NCI-H1417 (cell line): ENCODE measurements at places on chromosomes 2 and 18.

DNA sequence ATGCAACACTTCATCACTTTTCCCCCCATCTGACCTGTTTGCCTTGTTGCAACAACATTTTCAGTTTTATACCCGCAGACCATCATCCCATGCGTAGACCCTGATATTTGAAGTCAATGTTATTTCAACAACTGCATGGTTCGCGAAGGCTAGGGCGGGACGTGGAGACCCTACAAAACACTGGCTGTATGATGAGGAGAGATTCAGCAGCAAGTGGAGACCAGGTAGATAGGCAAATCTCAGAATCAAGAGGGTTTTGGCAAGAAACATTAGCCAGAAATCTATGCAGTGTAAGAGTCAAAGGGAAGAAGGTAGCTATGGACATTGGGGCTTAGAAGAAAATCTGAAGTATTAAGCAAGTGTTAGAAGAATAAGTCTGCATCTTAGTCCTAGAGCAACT, 42.4 kb upstream of the SPAG16 start:
- DNase-seq = no peak

GRCh38 chr2:159551806-159552205, 64.5 kb downstream of the BAZ2B start:
- no peak for DNase-seq

DNA sequence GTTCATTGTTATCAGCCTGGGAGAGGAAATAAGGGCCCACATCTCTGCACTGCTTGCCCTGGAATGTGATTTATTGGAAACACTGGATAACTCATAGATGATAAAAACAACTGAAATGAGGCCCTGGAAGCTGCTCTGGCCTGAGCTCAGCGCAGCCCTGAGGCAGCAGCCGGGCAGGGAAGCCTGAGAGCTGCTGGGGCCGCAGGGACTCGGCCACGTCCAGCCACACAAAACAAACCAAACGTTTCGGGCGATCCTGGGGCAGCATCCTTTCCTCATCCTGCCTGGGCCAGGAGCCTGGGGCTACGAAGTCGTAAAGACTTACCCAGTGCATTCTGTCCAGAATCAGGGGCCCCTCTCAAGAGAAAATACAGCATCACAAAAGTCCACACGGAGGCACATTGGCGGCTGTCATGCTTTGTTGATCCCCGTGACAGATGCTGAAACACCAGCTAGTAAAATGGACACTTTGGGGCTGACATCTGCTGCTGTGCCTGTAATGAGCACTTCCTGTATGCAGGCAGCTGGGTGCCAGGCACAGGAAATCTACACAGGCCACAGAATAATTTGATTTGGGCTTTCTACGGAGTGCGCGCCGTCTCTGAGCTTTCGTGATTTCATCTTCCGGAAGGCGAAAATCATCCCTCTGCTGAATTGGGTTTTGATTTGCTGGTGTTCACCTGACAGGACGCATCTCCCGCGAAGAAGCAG, 250.6 kb downstream of the EIPR1 start:
- peak; percentile 60 for DNase-seq

- DNase-seq = no peak
These were observed 145.4 kb upstream of the TWIST2 start for GRCh38 chr2:238702276-238703052.

GRCh38 chr2:167380094-167380493, 491.8 kb downstream of the XIRP2 start:
- DNase-seq = no peak

- no peak for DNase-seq
These were observed 49.2 kb downstream of the BCL2L11 start for GRCh38 chr2:111169924-111170323.

DNA sequence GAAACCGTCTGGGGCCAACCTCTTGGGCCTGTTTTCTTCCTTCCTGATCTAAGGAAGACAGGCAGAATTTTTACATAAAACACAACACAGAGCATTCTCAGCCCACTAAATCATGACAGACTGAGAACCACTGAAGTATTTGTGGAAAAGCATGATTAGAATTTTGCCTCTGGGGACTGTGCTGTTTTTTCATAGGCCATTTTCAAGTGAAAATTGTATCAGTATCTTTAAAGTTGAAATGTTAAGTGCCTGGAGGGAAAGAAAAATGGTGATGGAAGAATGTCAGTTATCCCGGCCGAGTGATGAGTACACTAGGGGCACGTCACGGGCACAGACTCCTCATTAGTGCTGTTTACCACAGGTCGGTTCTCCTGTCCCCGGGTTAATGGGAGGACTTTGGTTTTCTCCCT, 36.9 kb downstream of the EHD3 start:
- no peak for DNase-seq

DNA sequence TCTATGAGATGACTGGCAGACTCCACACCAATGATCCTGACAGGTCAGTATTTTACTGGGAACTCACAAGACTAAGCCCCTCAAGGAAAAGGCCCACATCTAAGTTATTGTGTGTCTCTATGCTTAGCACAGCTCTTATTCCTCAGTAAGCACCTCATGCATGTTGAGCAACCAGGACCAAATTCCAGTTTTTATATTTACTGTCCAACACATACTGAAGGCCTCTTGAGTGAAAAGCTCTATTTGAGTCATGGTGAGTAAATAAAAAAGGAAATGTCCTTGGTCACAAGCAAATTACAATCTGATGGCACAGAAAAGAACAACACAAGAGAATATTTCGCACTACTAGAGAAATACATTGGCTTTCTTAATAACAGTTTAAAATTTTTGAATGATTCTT, 87.9 kb upstream of the ETAA1 start:
- DNase-seq = no peak

DNA sequence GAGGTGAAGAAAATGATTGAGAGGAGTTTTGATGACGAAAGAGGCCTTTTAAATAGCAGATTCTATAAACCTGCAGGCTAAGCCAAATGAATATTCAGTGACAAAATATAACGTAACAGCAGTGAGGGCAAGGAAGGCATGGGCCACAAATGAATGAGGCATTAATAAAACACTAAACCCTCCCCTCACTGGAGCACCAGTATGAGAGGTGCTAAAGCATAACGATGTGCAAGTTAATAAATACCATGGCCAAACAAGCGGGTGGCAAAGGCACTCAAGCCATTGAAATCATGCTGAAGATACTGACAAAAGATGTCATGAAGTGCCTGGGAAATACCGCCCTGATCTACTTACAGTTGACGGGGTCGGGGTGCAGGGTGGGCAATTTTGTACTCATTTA, 30.2 kb upstream of the LONRF2 start:
- no peak for DNase-seq

- no peak for DNase-seq
These were observed 333.7 kb downstream of the CYP26B1 start for GRCh38 chr2:71813807-71814470.

DNA sequence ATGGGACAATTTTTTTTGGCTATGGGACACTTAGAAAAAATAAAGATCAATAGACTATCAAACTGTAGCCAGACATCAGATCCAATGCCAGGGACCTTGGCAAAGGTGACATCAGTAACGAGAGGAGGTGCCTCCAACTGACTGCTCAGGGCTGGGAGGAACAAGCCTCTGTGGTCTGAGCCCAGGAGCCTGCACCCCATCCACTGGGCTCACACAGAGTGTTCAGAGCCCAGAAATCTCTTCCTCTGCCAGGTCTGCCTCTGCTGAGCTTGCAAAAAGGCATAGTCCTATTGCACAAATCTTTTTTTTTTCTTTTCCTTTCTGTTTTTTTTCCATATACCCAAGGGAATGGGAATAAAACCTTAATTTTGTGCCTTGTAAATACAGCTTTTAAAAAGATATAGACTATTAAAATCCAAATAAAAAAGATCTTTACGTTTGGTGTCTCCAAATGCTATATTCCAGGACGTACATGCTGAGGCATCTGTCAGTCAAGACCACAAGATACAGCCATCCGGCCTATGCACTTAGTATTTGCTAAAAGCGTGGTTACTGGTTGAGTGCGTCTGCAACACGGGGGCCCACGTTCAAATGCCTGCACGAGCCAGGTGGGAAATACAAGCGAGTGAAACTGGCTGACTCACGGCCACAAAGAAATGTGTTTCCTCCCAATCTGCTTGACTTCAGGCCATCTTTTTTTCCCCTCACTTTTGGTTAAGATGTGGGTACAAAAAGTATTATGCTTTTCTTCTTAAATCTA, 7.8 kb upstream of the ARHGAP25 start:
- DNase-seq = no peak

DNA sequence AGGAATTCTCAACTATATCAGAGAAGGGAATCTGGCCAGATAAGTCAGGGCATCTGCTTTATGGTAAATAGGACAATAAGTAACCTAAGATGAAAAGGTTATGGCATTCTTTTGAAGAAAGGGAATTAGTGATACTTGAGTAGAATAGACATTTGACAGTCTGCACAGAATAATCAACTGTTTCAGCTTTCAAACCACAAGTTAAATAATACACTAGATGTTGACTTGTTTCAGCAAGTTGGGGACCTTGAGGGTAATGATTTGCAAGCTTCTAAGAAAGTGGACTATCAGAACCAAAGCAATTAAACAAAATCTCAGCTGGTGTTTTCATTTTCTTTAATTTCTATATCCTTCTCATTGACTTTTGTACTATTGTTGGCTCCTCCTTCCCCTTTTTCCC, 54.5 kb downstream of the SLC39A10 start:
- DNase-seq = no peak

DNA sequence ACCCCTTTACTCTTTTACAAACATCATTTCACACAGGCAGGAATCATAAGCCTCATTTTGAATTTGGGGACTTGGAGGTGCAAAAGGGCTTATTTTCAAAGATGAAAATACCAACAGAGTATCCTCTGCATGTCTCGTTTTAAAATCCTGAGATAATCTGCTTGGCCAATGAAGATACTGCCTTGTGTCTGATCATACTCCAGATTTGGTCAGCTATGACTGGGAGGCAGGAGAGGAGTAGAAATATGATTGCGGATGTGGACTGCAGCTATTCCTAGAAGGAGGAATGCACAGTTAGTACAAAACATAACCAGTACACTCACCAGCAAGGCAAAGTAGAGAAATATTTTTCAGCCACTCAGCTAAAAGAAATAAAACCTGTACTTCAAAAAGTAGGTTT, 342.3 kb downstream of the RPRM start:
- no peak for DNase-seq

DNA sequence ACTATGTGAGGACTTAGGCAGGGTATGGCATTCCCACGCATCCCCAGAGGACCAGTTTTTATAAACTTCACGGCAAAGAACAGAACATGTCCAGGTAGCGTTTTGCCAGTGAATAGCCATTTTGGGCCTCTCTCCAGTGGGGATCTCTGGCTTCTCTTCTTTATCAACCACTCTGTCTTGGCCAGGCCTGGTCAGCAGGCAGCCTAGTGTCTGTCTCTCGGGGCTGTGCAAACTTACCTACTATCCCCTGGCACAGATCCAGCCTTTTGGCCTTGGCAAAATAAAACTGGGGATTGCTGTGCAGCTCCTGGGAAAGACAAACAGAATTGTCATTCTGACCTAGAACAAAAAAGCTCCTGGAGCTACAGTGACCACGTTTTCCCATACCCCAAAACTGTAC, 14.5 kb downstream of the CAPN14 start:
- no peak for DNase-seq

- DNase-seq = no peak
These were observed 17.0 kb upstream of the MAPRE2 start for GRCh38 chr18:35024196-35024595.

GRCh38 chr18:74493689-74494088, 2.5 kb upstream of the CNDP2 start:
- DNase-seq = peak; percentile 71

- peak; percentile 29 for DNase-seq
These were observed 153.4 kb upstream of the SOX11 start for GRCh38 chr2:5538772-5539171.

GRCh38 chr18:2237706-2238105, 333.6 kb downstream of the METTL4 start:
- no peak for DNase-seq

DNA sequence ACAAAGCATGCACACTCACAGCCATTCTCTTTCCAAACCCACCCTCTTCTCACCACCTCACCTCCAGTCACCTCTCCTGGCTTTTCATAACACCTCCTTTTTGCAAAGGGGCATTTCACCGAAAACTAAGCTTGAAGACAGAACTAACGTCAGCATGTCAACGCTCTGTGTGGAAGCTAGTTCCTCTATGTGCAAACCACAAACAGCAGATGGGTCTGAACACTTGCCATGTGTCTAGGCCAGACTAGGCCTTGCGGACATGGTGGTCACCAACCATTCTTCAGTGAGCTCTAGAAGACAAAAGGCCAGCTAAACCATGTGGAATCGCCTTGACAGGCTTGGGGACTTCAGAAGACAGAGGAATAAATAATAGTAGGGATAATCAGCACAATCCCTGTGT, 148.5 kb downstream of the TXNL1 start:
- DNase-seq = no peak

GRCh38 chr2:43763091-43763490, 10.7 kb upstream of the DYNC2LI1 start:
- no peak for DNase-seq

DNA sequence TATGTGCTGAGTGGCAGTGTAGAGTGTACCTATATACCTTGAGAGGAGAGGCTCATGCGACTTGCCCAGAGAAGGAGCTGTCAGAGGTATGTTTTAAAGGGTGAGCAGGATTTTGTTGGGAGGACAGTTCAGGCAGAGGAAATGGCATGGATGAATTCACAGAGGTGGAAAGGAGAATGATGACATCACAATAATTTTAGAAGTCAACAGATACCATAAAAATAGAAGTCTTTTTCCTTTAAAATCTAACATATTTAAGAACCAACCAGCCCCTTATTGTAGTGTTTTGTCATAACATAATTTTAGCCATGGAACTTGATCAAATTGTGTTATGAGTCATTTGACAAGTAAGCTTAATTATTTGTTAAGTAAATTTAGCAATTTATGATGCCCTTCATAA, 538.1 kb upstream of the GYPC start:
- no peak for DNase-seq

- DNase-seq = no peak
These were observed 419.1 kb downstream of the SLC4A3 start for GRCh38 chr2:220046507-220046906.
